ENCODE measurements at places on chromosomes 5 and 9.

DNA sequence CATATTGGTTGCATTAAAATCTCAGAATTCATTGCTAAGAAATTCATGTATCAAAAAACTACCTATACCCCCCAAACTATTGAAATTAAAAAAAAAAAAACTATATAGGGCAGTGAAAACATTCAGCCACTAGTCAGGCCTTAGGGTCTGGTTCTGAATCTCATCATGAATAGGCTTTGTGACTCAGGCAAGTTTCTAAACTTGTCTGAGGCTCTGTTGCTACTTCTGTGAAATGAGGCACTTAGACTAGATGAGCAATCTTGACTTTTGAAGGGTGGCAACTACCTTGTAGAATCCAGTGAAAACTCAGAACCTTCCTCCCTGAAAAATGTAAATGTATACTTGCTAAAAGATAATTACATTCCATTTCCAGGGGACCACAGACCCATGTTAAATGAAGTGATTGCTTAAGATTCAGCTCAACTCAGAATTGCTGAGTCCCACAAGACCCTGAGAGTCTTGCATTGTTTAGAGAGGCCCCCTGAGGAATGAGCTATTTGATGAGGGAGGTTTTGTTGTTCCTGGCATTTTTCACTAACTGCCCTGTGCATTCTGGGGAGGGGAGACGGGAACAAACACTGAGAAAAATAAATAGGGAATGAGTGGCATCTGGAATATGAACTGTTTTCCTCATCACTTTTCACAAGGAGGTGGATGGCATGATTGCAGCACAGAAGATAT is 29.5 kb downstream of the RAI14 start:
- DNase-seq = no peak

- DNase-seq = no peak
Measured at GRCh38 chr5:35810601-35811000, 46.1 kb upstream of the IL7R start.

GRCh38 chr9:134657666-134658377 is 16.2 kb downstream of the COL5A1 start:
- DNase-seq = no peak

DNA sequence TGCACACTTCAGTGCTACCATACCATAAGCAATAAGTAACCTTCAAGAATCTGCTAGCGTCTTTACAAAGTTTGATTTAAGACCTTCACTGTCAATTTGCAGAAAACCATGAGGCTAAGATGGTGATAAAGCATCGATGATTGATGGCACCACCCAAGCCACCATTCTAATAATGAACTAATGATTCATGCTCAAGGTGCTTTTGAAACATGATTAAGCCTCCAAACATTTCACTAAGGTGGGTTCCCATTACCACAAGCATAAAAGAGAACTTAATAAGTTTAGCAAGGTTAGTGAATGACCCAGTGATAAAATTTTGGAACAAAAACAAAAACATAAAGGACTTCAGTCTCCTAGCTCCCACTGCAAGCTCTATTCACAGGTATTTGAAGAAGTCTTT is 214.7 kb downstream of the FBXL17 start:
- DNase-seq = no peak

DNA sequence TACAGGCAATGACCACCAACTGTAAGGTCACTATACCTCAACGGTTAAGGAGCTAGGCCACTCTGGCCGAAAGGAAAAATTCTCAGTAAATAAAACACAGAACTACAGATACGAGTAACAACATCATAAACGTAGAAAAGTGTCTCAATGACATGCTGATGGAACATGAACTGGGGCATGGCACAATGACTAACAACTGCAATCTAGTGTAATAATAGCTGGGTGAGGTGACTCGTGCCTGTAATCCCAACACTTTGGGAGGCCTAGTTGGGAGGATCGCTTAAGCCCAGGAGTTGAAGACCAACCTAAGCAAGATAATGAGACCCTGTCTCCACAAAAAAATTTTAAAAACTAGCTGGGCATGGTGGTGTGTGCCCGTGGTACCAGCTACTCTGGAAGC is 9.8 kb upstream of the RAPGEF6 start:
- DNase-seq = no peak

DNA sequence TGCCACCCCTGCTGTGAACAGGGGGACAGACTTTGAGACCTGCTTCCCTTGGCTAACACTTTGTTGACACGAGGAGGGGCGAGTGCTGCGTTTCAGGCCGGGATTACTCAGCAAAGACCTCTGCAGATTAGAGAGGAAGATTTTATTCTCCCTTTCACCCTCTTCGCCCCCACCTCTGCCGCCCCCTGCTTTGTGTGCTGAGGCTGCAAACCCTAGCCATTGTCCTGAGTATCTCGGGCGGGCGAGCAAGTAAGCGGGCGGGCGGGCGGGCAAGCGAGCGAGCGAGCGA is 6.0 kb downstream of the ISL1 start:
- DNase-seq = no peak

- no peak for DNase-seq
Measured at GRCh38 chr5:158879993-158880392, 219.7 kb downstream of the EBF1 start.

DNA sequence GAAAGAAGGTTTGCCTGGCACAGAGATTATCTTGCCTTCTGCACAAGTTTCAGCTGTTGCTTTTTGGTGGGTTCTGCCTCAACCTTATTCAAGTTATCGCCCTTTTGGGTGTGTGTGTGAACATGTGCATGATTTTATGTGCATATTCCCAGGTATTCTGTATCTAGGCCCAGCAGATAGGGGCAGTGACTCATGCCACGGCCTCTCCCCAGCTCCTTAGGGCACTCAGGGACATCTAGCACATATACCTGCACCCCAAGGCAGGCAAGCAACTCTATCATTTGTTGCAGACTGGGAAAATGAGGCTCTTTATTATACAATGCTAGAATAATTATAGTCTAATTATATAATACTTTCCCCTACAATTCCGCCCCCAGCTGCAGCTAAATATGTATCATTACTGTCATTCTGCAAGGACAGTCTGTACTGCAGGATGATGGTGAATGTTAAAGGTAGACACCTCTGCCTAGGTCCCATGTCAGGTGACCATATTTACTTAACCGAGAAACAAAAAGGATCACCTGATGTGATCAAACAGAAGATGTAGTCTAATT is 128.9 kb downstream of the PDE8B start:
- DNase-seq = no peak

DNA sequence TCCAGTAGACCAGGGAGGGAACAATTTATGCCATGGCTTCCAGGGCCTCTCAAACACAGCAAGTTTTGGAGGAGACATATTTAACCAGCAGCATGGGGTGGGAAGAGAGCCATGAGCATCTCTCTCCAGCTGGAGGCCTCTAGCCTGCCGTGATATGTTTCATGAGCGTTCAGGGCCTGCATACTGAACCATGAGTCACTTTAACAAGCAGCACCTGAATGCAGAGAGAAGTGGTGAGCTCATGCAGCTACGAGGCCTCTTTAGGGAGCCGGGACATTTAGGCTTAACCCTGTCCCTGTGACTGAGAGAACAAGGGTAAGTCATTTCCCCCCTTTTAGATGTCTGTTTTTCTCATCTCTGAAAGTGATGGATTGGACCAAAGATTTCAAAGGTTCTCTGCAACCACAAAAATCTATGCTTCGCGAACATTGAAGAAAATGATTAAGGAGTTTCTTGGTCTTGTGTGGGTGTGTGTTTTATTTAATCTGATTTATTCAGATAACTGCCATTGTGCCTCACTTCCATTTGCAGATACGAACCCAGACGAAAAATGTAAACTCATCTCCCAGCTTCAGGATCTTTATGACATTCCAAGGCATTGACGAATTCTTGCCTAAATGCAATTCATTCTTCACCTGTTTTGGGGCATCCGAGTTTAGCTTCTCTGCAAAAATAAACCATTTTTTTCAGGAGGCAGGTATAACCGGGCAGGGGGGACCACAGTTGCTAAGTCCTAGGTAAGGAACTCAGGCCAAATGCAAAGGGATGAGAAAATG is 157.0 kb downstream of the GABBR2 start:
- DNase-seq = no peak

GRCh38 chr5:141737535-141737934 is 55.5 kb upstream of the ARAP3 start:
- DNase-seq = no peak

DNA sequence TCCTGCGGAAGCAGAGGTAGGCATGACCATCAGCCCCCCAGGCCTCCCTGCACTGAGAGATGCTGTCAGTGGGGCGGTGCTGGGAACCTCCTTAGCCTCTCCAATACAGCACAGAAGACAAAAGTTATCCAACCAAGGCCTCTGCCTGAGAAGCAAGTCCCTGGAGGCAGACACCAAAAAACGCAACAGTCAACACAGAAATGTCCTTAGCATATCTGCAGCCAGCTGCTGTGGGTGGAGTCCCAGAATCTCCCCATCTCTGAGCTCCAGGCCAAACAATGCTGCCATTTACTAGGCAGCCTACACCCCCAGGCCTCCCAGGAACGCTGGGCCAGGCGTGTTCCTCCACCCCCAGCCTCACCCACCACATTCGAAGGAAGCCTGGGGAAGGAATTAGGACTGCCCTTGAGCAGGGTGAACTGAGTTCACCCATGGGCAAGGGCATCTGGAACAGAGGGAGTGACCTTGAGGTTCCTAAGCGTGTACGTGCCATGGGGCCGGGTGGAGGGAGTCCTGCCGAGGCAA is 43.7 kb downstream of the STK10 start:
- DNase-seq = no peak

DNA sequence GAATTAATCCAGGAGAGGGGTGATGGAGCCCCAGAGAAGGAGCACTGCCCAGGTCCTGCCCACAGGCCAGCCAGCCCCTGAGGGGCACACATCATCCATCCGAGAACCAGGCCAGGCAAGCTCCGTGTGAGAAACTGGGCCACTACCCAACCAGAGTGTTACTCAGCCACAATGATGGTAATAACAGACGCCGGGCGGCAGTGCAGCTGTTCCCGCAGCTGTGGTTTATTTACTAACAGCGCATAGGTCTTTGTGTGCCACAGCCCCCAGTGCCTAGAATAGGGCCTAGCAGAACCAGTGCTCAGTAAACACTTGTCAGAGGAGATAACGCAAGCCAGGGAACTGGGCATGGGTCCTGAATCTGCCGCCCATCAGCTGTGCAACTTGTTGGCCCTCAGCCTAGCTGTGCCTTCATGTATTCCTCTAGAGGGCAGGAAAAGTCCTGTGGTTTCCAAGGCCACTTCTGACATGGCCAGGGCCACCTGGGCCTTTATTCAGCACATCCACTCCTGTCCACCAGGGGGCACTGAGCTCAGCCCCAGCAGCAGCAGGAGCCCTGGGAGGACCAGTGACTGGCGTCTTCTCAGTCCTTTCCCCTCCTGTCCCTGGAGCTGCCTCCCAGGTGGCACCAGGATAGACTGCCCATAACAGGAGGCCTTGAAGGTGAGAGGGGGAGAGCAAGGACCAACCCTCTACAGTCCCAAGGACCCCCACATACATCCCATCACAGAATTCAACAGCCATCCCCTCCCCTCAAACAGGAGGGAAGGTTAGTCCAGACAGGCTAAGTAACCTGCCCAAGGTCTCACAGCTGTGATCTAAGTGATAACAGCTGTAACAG is 2.1 kb downstream of the MXD3 start:
- DNase-seq = no peak

DNA sequence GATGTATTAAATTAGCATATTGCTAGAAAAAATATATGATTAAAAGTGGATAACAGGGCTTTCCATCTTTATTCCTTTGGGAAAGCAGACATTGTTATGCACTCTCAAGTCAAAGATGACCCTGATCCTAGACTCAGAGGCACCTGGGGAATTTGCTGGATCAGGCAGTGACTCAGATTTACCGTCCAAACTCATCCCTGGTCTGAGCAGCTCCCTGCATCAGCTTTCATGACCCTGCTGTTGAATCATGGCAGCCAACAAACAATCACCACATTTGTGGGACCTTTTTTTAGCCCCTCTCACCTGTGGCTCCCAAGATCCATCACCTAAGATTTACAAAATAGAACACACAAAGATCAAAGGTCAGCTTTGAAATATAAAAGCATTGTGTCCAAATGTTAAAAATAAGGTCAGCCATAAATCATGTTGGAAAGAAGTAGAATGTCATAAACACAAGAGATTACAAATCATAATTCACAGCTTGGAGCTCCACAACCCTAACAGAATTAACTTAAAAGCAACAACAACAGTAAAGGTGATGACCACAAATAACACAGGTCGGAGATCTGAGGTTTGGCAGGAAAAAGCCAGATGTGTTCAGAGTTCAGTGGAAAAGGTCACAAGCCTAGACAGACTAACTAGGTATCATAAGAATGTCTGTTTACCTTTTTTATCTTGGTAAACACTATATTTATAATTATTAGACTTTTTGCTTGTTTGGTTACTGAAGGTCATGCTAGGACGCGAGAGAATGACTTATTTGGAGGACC is 55.5 kb downstream of the ZFAND5 start:
- no peak for DNase-seq
